Cardiac muscle cell (in vitro differentiated cells and primary cell): ENCODE measurements at places on chromosomes 3 and 15.
A peak's percentile ranks its signal among the peaks of the same experiment; 100 is the strongest.

DNA sequence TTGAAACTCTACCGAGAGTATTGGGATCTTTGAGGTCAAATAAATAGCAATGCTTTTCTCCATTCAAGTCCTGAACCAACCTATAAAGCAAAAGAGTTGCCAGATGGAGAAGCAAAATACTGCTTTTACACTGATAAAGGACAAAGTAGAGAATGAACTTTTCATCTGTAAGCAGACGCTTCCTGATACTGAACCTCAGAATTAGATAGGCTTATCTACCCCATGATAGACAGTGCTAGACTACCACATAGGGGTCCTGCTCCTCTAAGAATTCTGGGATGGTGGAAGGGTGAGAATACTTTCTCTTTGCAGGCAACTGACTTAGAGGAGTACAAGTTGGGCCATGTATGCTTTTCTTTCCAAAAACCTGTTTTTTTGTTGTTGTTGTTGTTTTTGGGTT lies 9.5 kb downstream of the SAXO2 start:
- peaks cover 19% of the 10 kb centered on the region for H3K4me1 ChIP-seq
- no peak for DNase-seq
- H3K36me3 ChIP-seq, result no peaks in the 10 kb centered on the region
- H3K27me3 ChIP-seq, result no peaks in the 10 kb centered on the region
- H3K4me3 ChIP-seq, result no peak overlapping the region

DNA sequence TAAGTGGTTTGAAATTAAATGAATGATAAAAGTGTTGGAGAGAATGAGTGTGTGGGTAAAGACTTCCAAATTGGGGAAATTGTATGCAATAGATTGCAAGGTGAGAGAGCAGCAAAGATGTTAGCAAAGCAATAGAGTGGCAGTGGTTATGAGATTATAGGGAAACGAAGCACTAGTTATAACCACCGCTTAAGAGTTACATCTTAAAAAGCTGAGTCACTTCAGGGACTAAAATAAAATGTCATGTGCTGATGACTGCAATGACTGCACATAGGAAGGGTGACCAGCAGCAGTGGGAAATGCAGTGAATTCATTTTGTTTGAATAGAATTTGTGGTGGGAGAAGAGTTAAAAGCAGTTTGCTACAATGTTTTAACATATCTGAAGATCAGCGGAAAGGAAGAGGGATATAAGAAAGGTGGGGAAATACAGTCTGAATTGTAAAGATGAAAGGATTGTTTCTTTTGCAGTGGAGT lies 127.3 kb downstream of the RAP2B start:
- H3K4me1 ChIP-seq, result no peaks in the 10 kb centered on the region
- no peak overlapping the region for H3K4me3 ChIP-seq
- no peak overlapping the region for H3K27ac ChIP-seq
- DNase-seq, result peak; percentile 6

GRCh38 chr3:138263104-138263503 lies 66.5 kb downstream of the NME9 start:
- no peak overlapping the region for H3K27ac ChIP-seq
- DNase-seq, result no peak
- no peak overlapping the region for H3K4me3 ChIP-seq
- no peaks in the 10 kb centered on the region for H3K4me1 ChIP-seq

GRCh38 chr15:40051616-40052415 lies 12.8 kb upstream of the SRP14 start:
- no peak overlapping the region for H3K27ac ChIP-seq
- DNase-seq, result no peak
- H3K4me1 ChIP-seq, result peaks cover 14% of the 10 kb centered on the region
- H3K36me3 ChIP-seq, result no peaks in the 10 kb centered on the region

DNA sequence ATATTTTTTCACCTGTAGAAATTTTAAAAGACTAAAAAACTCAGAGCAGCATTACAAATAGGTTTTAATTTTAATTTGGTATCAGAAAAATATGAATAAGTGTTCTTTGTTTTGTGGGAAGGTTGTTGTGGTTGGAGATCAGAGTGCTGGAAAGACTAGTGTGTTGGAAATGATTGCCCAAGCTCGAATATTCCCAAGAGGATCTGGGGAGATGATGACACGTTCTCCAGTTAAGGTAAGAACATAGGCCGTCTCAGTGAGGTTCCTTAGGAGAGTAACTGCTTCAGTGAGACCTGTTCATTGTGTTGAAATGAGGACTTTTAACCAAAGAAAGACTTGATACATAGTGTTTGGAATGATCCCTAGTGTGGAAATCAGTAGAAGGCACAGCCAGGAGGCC lies 44.8 kb downstream of the OPA1 start:
- H3K4me3 ChIP-seq, result no peak overlapping the region
- peaks cover 10% of the 10 kb centered on the region for H3K36me3 ChIP-seq
- H3K27me3 ChIP-seq, result no peaks in the 10 kb centered on the region
- no peaks in the 10 kb centered on the region for H3K4me1 ChIP-seq

GRCh38 chr3:99624496-99625236 lies 13.7 kb upstream of the COL8A1 start:
- H3K27ac ChIP-seq, result no peak overlapping the region
- no peaks in the 10 kb centered on the region for H3K27me3 ChIP-seq
- no peak overlapping the region for H3K4me3 ChIP-seq

DNA sequence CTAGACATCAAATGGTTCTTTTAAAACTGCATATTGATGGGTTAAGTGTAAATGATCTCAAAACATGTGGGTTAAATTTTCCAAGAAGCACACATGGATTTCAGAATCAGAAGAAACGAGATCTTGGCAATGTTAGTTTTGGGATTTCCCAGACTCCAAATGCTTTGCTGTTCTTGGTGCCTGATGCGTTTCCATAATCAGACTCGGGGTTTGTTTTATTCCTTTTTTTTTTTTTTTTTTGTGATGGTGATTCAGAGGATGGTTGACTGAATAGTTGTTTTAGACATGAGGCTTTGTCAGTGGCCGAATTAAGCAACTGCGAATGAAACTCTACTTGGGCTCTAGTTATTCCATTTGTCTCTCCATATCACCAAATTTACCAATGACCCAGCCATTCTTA lies 52.2 kb upstream of the FAM98B start:
- H3K27me3 ChIP-seq, result no peaks in the 10 kb centered on the region
- no peak for DNase-seq
- peaks cover 8% of the 10 kb centered on the region for H3K4me1 ChIP-seq
- no peak overlapping the region for H3K27ac ChIP-seq
- H3K36me3 ChIP-seq, result no peaks in the 10 kb centered on the region
- H3K4me3 ChIP-seq, result no peak overlapping the region
